Foreskin keratinocyte (primary cell): ENCODE measurements at places on chromosomes 13 and 19.
A peak's percentile ranks its signal among the peaks of the same experiment; 100 is the strongest.

DNA sequence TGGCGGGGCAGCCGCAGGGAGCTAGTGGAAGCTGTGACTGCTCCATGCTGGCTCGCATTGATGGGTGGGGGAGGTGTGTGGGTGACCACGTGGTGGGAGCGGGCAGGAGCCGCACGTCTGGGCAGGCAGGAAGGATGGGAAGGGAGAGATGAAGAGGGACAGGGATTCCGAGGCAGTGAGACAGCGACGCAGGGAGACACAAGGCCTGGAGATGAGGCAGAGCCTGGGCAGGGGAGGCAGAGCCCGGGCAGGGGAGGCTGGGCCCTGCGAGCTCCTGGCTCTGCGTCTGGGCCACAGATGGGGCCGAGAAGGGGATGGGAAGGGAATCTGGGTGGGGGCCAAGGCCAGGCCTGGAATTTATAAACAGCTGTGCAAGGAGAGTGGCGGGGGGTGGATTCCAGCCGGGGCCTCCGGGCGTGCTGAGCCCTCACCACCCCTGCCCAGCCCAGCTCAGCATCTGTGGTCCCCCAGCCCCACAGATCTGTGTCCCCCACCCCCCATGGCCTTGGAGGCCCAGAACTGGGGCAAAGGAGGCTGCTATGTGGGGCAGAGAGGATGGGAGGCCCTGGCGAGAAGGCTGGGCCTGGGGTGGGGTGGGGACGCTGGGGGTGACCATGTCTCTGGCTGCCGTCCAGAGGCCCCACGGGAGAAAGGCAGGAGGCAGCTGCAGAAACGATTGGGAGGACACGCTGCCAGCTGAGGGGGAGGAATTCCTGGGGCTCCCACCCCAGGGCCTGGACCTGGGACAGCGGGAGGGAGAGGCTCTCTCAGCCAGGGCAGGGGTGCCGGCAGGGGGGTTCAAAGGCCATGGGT, 6.0 kb downstream of the EHD2 start:
- DNase-seq: peak; percentile 93

DNA sequence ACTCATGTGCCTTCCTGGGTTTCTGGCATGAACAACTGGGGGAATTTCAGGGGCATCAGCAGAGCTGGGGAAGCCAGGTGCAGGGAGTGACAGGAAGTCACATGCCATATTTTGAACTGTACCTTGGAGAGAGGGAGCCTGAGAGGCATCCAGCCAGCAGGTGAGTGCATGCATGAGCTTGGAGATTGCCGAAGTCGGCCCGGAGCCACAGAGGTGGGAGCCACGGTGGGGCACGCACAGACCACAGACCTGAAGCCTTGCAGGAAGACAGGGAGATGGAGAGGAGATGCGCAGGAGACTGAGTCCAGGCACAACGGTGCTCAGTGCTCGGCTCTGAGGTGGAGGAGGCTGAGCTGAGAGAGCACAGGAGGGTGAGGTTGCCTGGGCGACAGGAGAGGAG, 55.1 kb downstream of the CDADC1 start:
- peak; percentile 7 for DNase-seq

GRCh38 chr19:1747285-1748114, 5.8 kb upstream of the ONECUT3 start:
- DNase-seq: peak; percentile 98

DNA sequence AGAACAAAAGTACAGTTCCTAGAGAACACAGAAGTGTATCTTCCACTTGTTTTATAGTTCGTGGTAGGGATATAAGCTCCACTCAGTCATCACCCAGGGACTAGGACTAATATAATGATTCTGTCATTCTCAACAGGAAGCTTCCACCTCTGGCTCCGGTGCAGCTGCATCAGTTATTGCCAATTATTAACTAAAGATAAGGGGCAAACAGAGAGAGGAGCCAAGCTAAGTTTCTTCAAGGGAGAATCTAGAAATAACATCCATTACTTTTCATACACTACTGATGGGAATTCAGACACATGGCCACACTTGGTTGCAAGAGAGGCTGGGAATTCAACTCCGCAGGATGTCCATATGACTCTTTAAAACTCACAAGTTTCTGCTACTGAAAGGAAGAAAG, 917.9 kb downstream of the OLFM4 start:
- DNase-seq: no peak

DNA sequence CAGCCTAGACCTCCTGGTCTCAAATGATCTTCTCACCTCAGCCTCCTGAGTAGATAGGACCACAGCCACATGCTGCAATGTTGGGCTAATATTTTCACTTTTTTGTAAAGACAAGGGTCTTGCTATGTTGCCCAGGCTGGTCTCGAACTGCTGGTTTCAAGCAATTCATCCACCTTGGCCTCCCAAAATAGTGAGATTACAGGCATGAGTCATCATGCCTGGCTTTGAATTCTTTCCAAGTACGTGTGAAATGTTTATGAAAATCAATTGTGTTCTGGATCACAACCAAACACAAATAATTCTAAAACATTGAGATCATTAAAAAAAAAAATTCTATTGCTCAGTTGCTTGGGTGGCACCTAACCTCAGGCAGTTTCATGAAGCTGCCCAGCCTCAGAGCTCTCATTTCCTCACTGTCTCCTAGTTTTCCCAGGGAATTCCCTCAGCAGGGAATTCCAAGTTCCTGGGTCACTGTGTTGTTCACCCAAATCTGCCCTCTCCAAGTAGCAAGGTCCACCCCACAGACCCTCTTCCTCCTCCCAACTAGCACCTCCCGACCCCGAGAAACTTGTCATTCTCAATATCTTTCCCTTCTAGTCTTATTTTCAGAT, 44.8 kb downstream of the ING1 start:
- peak; percentile 25 for DNase-seq

- no peak for DNase-seq
Observed at GRCh38 chr13:51235756-51236490, 13.7 kb downstream of the FAM124A start.

DNA sequence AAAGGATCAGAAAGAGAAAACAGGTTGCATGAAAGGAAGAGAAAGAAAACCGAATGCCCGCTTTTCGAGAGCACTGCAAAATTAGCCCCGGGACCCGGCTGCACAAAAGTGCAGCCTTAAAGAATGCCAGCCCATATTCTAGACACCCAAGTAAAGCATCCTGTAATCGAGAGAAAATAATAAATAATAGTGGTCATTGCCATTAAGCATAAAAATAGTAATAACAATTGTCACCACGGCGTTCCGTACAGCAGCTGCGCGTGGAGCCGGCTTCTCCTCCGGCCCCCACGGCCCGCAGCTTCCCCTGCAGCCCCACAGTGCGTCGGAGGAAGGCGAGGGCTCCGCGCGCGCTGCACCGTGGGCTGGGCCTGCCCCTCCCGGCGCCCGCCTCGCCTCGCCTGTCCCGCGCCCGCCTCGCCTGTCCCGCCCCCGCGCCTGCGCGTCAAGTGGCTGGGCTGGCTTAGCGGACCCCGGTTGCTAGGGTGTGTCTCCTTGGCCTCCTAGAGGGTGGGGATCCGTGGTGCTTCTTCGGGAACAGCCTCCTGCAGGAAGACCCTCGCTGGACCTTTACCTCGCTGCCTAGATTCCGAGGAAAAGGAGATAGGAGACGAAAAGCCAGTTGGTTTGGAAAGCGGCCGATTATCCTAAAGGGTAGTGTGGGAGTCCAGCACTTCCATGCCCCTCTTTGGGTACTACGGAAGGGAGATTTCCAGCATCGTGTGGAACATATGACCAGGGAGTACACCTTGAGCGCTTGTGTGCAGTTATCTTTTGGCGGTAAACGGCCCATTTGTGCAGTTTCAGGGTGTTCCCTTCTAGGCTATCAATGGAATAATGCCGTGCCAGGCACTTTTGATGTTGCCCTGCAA, at the start of gene LRRC63:
TSS of gene LRRC63 (plus strand) at position 446 of the 869 bp plus-strand sequence. CDS start 1,107 bp downstream, outside the sequence.
- no peak for DNase-seq

DNA sequence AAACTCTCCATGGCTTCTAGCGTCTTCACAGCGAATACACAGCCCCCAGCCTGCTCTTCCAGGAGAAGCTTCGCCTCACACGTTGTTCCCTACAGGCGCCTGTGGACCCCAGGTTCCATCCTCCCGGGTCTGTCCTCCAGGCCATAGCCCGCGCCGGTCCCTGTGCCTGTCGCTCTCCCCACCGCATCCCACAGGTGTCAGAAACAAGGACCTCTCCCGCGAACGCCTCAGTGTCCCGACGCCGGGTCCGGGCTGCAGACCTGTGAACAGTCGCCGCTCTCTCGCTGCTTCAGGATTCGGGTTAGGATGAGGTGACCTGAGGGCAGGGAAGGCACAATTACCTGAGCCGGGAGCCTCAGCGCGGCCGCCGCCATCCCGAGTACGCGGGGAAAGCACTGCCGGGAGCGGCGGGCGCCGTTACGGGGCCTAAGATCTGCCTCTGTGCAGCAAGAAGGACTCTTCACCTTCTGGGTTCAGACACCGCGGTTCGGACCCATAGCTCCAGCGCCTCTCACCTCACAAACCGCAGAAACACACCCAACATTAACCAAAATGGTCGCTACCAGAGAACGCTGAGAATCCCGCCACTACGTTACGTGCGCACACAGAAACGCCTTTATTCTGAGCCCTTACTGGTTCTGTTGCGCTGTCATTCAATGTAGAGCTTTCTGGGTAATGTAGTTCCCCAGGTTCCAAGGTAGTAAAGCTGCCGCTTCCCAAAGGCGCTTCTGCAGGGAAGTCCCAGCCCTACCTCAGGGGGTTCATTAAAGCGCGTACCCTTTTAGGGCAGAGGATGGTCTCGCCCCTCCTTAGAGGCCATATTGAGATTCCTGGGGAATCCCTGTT, at the start of gene ZNF418:
TSS of gene ZNF418 (minus strand) at position 583 of the 846 bp plus-strand sequence. CDS start 1,580 bp downstream, outside the sequence.
- DNase-seq: peak; percentile 85

DNA sequence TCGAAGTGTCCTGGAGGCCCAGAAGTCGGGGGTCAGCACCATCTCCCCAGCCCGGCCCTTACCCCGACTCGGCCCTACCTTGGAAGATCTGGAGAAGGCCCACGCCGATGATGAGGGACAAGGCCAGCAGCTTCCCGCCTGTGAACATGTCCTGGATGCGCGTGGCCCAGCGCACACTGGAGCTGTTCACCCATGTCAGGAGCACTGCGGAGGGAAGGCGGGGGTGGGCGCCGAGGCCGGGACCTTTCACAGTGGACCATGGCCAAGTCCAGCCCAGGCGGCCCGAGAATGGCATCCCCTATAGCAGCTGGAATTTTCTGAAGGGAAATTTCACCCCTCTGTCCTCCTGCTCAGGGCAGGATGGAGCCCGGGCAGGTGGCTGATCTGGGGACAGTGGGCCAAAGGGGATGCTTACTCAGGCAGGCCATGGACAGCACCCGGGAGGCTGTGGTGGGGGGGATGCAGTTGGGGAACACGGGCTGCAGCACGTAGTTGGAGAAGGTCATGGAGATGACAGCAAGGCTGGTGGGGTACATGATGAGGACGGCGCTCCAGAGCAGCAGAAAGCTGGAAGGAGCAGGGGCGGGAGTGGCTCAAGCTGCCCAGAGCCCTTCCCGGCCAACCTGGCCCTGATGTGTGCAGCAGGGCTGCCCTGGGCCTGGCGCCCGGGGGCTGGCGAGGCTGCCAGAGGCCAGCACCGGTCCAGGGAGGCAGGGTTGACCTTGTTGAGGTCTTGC, 13.0 kb downstream of the SLC7A10 start:
- DNase-seq: no peak

DNA sequence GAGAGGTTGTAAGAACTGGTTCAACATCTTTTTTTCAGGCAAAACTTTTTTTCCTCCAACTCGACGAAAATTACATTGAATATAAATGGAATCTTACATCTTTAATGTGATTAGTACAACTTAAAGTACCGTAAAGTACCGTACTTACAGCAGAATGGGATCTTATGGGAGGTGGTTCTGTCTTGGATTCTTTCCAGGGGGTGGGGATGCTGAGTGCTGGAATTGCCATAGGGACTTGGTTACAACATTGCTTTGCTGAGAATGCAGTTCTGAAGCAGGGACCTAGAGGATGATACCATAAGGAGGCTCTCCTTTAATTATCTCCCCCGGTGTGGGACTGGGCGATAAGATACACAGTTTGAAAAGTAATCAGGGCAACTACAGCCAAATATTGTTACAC, 186.4 kb downstream of the KLF5 start:
- DNase-seq: no peak

- DNase-seq: peak; percentile 78
Observed at GRCh38 chr13:44759384-44760360, 183.5 kb upstream of the TSC22D1 start.

DNA sequence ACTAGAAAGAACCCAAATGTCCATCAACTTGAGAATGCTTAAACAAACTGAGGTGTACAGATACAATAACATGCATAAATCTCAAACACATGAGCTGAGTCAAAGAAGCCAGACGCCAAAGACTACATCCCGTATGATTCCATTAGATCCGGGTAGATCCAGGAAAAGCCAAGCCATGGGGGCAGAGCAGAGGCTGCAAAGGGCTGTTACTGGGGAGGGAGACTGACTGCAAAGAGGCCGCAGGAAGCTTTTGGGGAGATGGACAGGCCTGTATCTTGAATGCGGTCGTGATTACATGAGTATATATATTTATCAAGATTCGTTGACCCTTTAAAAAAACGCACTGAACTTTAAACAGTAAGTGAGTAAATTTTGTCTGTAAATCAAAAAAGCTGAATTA, 28.7 kb downstream of the GGACT start:
- DNase-seq: no peak

DNA sequence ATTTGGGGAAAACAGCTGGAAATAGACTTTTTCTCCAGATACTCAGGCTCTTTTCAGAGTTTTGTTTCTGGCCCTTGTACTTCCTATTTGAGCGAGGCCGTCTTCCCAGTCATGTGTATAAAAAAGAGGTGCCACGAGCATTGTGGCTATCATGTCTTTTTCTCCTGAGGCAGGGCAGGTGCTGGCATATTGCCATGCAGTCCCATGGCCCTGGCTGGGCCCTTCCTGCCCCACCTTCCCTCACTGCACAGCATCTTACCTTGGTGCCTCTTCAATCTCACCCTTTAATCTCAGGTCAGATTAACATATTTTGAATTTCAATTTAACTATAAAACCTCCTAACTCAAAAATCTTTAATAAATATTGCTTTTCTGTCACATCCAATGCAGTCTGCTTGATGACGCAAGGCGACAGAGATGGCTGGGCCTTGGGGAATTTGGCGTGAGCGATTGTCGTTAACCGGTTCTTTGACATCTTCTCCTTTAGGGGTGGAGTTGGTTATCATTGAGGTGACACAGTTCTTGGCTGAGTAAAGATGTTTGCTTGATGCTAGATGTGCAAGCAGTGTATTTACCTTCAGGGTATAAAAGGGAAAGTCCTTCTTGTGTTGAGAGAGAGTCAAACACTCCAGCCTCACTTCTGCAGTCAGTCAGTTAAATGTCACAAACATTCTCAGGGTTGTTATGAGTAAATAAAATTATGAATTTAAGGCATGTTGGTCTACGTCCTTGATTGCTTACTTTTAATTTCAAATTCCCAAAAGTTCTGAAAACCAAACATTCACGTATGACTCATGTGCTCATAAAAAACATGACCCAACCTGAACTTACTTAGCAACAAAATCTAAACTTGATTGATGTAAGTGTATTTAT, 289.9 kb downstream of the MYO16 start:
- peak; percentile 75 for DNase-seq

- no peak for DNase-seq
Observed at GRCh38 chr13:20993661-20994440, 67.5 kb downstream of the LATS2 start.

- no peak for DNase-seq
Observed at GRCh38 chr13:95553581-95554385, 1.3 kb downstream of the CLDN10 start.

- no peak for DNase-seq
Observed at GRCh38 chr13:99724633-99725517, 223.6 kb downstream of the TM9SF2 start.
